Sigmoid colon (tissue), 7 donors: ENCODE measurements at places on chromosomes 2 and 18. TPM values are rescaled to one million over a fixed set of nuclear protein-coding genes. Genes with fewer than 3 reads are reported as not detected.

GRCh38 chr18:38284972-38285371, 719.4 kb upstream of the CELF4 start:
- DNase-seq = no peak

Gene CIDEA
- total RNA-seq = 17.8 TPM

- peak; percentile 45 for DNase-seq
Measured at GRCh38 chr18:48836231-48836805, 114.4 kb downstream of the SMAD7 start.

DNA sequence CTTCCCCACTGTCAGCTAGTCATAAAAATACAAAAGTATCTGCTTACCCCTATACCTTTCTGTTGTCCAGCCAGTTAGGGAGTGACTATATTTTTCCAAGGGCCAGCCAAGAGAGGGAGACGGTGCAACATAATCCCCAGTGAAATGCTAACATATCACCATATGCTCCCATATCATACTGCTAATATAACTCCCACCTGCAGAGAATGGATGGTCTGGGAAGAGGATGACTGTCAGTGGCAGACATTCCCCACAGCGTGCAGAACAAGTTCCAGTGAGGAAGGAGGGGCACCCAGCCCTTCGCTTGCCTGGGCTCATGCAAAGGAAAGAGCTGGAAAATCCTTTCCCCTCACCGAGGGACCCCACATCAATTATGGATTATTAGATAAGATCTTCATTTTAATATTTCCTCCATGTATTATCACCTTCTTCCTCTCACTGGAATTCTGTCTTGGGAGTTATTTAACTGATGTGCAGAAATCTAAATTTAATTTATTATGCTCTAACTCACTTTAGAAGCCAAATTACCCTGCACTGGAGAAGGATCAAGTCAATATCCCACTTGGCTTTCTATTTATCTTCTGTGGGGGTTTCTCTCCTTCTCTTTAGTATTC, 135.6 kb downstream of the GALNT14 start:
- no peak for DNase-seq

DNA sequence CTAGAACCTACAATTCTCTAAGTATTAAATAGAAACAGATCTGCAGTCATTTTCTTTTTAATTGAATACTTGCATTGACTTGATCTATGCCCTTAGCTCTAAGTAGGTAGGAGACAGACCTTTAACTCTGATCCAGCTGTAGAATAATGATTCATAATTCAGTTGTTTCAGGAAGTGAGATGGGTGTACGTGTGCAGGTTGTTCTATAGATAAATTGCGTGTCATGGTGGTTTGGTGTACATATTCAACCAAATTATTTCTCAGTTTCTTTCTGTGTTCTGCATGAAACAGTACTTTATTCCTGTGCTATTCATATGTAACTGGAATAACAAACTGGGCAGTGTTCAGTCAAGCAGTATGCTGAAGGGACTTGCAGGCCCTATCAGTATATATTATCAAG, 34.3 kb upstream of the CD226 start:
- no peak for DNase-seq

GRCh38 chr18:50671376-50671775, 111.5 kb downstream of the MAPK4 start:
- DNase-seq = no peak

DNA sequence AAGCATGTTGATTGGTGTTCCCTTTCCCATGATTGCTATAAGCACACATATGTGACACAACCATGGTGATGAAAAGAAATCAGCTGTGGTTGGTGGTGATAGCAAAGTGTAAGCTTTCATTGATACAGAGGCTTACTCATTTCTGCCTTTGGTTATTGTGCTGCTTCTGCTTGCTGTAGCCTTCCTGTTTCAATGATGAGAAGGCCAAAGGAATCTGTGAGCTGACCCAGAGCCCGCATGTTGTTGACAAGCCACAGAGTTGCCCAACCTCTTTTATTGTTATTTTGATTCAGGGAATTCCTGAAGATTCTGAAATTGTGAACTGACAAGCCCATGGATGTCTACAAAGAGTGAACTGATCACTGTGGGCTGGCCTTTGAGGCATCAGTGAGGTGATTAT, 164.4 kb downstream of the TMEFF2 start:
- DNase-seq = no peak

- no peak for DNase-seq
Measured at GRCh38 chr2:195759877-195760276, 102.9 kb downstream of the SLC39A10 start.

DNA sequence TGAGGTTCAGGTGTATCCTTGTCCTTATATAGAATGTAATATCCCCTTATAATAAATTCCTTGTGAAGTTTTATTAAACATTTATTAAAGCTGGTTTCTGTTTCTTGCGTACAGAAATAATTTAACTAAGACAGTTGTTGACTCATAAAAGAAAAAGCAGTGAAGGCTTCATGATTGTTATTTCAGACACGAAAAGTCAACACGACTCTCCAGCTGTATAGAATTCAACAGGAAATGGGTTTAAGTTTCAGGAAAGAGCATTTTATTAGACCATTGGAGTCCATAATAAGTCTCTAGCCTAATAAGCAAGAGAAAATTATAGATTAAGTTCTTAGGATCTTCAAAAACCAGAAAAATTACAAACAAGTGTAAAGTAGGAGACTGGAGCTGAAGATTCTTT, 62.2 kb downstream of the KCNE4 start:
- DNase-seq = no peak

Gene AQP12B
- total RNA-seq = not detected

- no peak for DNase-seq
Measured at GRCh38 chr2:85852152-85852840, 36.5 kb downstream of the ST3GAL5 start.

- no peak for DNase-seq
Measured at GRCh38 chr2:36469710-36470109, 114.1 kb downstream of the CRIM1 start.

DNA sequence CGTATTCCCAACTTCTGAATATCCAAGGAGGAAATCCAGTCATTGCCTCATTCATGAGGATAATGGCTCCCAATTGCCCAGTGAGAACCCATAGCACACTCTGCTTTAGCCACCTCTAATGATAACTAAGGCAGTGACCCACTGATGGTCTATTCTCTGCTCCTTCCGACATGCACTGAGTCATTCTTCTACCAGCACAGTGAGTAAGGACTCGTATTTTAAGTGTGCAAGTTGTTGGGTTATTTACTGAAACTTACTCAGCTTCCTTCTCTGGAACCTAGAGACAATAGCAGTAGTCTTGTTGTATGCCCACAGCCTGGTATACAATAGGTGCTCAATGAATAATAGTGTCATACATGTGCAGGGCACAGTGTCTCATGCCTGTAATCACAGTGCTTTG, 81.1 kb upstream of the ZNF397 start:
- DNase-seq = no peak

DNA sequence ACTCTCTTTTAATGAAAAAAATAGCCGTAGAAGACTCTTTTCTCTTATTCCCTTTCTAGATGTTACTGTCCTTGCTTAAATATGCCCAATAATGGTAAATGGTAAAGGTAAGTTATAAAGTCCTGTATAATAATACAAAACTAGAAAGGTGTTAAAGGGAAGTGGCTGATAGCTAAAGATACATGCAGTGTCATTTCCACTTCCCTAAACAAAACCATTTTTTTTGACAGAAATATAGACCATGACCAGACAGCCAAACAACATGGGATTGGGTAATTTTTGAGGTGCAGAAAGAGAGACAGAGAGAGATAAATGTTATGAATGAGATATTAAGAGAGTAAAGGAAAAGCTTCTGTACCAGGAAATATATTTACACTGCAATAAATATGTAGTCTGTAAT, 731.7 kb upstream of the REG3G start:
- no peak for DNase-seq

Gene NFE2L2
- 88.1 TPM for total RNA-seq

DNA sequence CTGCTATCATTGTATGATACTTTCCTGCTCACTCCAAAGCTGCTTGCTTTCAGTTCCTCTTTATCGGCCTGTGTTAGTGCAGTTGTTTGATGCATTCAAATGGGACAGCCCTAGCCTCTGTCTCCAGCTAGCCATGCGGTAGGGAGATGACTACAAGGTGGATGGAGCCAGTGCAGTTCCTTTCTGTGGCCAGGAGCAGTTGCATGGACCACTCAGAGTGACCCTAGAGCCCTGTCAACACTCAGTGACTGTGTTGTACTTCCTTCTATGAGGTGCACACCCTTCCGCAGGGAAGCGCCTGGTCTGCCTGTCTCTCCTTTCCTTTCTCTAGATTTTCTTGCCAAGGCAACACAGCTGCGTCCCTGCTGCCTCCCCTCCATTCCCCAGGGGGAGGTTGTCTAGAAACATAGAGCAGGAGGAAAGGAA, 33.8 kb downstream of the KCNS3 start:
- no peak for DNase-seq

DNA sequence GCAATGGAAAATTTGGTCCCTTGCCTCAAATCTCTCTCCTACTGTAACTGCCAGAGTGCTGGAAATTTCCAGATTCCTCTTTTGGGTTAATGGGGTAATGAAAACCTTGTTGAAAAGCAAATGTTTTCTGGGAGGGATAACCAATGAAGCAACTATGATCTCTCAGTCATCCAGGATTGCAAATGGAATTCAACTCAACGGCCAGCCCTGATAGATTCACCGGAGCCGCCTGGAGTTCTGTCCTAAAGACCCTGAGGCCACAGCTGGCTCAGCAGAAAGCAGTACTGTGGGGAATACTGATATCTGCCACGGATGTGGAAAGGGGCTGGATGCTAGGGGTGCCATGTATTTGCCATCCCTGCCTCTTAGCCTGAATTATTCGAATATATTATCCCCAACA, 167.8 kb downstream of the NRP2 start:
- DNase-seq = no peak

DNA sequence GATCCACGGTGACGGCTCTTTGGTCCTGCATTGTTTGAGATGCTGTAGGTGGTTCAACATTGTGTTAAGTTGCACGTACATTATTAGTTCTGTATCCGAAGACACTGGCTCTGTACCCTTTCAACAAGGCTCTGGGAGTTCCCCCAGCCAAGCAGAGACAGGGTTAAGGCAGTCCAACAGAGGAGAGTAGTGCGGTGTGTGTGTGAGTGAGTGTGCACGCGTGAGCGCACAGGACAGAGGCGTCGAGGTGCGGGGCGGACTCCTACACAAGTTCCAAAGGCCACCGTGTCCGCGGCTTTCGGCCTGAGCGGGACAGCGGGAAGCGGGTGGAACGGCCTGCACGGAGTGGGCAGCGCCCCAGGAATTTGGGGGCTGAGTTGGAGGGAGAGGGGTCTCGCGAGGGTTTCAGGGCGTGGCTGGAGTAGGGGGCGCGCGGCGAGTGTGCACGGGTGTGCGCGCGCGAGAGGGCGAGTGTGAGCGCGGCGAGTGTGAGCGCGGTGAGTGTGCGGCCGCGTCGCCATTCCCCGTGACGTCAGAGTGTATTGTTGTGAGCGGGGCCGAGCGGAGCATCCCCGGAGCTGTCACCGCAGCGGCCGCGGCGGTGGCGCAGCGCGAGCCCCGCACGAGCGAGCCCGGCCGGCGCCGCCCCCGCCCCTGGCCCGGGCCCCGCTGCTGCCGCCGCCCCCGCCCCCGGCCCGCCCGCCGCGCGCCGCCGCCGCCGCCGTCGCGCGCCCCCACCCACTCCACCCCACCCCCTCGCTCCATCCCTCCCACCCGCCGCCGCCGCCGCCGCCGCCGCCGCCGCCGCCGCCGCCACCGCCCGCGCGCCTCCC, at the start of gene ASXL3:
Gene ASXL3 (plus strand): TSS at position 535 of the 833 bp plus-strand sequence. CDS start 413 bp downstream, outside the sequence.
- DNase-seq = peak; percentile 80

GRCh38 chr2:147182260-147182659, 662.6 kb upstream of the ACVR2A start:
- DNase-seq = no peak

- DNase-seq = peak; percentile 100
Measured at GRCh38 chr2:44168681-44169154, at the start of gene PPM1B. PPM1B (plus strand) TSS chr2:44168875; CDS start chr2:44201200, 32,325 bp downstream.

Gene CD207
- 0.27 TPM for total RNA-seq

DNA sequence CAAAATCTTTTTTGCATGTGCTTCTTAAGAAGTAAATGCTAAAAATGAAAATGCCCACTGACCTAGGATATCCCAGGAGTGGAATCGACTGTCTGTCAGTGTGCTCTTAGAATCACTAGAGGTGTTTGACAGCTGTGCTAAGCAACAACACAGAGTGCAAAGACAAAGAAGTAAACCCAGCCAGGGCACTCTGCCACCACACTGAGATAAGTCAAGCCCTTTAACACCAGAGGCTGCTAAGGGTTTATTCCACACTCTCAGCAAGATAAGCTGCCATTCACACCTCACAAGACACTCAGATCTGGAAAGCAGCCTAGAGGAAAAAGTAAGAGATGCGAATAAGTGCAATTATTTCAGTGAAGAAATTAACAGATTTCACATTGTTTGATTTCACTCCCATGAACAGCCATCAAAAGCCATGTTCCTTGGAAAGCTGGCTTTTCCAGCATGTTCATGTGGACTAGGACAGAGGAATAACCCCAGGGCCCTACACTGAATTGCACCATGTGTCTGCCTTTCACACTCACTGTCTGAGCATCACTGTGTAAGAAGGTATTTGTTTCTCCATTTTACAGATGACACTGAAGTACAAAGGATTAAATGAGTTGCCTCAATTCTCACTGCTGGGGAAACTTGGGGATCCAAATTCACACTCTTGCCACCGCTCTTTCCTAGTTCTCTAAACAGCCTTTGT, 6.0 kb upstream of the BMP10 start:
- no peak for DNase-seq

- DNase-seq = no peak
Measured at GRCh38 chr2:174704642-174705041, 59.6 kb downstream of the CHRNA1 start.

Gene CCDC74B
- 4.3 TPM for total RNA-seq

GRCh38 chr2:235543128-235543750, 49.4 kb downstream of the AGAP1 start:
- DNase-seq = no peak

DNA sequence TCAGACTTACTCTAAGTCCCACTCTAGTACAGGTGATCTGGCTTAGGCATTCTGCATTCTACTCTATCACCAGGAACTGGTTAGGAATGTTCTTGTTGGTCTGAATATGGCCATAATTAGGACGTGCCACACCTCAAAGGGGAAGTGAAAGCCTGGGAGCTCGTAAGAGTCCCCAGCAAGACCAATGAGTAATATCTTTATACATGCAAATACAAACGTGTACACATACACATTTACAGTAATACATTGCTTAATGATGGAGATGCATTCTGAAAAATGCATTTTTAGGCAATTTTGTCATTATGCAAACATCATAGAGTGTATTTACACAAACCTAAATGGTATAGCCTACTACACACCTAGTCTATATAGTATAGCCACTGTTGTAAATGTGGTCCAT, 19.5 kb upstream of the ERCC3 start:
- no peak for DNase-seq

Gene TDRD15
- total RNA-seq = not detected
